NCI-H524 treated with DMSO at 0.1 percent for 48 hours (cell line): ENCODE measurements at places on chromosomes 13 and 19.

- no peak for DNase-seq
These were observed 70.1 kb downstream of the STK24 start for GRCh38 chr13:98506728-98507230.

- DNase-seq = no peak
These were observed 1.4 kb downstream of the BTBD2 start for GRCh38 chr19:2014131-2014571.

- no peak for DNase-seq
These were observed 445.3 kb downstream of the FOXO1 start for GRCh38 chr13:40221131-40221459.

- DNase-seq = no peak
These were observed 4.3 kb downstream of the ZGLP1 start for GRCh38 chr19:10305139-10305806.

DNA sequence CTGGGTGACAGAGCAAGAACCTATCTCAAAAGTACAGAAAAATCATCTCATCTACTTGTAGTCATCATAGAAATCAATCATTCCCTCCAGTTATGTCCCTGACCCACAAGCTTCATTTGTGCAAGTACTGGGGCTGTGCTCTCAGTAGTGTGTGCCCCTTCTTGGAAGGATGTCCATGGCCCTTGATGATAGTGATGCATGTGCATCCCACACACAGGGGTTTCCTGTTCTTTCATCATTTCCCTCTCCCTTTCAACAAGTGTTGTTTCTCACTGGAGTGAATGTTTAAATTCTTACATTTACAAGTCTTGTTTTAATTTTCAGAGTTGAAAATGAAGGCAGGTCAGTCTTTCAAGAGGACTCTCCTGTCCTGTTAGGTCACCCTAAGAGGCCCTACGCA is 1.5 kb downstream of the LGALS13 start:
- no peak for DNase-seq

DNA sequence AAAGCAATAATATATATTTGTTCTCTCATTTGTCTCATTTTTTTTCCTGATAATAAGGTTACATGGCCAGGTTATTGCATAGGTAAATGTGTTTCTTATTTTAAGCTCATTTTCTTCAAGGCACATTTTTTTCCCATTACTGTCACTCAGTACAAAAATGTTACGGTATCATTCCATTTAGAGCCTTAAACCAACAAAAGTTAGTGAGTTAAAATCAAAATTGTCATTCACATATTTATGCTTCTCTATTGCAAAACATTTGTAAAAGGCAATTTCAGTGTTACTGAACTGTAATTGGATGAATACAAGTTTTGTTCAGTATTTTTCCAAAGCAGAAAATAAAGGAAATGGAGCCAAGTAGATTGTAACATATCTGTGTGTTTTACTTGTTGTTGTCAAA is 117.6 kb upstream of the MAB21L1 start:
- DNase-seq = no peak

- DNase-seq = no peak
These were observed 23.2 kb downstream of the CARS2 start for GRCh38 chr13:110682746-110683145.

- DNase-seq = no peak
These were observed 1.3 kb downstream of the IZUMO1 start for GRCh38 chr19:48745208-48745995.

DNA sequence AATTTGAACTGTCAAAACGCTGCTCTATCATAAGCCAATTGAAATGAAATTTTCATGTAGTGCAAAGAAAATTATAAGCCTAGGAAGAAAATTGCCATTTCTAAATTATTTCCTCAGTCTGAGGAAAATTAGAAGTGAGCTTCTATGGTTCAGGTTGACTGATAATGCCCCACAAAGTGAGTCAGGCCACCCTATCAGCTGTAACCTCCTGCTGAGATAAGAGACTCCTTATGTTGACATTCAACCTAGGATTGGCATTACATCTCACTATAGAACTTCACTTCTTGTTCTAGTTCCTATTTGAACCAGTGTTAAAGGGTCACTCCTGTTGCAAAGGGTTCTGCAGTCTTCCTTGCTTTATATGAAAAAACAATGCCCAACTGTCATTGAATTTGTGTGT is 32.6 kb upstream of the RFC3 start:
- no peak for DNase-seq

DNA sequence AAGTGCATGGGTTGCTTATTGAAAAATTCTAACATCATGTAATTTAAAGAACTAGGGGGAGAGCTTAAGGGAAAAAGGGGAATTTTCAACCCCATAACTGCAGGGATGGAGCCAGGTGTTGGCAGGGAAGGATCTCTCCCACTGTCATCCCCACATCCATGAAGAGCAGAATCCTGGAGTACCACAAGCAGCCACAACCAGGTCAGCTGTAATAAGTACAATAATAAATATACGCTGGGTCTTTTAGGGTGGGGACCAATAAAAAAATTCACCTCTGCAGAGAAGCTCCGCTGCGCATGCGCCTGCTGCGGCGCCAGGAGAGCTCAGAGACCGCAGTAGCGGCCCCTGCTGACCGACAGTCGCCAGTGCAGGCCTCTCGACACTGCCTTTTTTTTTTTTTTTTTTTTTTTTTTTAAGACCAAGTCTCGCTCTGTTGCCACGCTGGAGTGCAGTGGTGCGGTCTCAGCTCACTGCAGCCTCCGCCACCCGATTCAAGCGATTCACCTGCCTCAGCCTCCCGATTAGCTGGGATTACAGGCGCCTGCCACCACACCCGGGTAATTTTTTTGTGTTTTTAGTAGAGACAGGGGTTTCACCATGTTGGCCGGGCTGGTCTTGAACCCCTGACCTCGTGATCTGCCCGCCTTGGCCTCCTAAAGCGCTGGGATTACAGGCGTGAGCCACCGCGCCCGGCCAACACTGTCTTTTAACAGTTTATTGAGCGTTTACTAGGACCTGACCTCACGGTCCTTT is 2.5 kb upstream of the EEF2 start:
- DNase-seq = peak; percentile 56

GRCh38 chr19:28710278-28710677 is 502.7 kb downstream of the UQCRFS1 start:
- DNase-seq = no peak

GRCh38 chr13:65999411-65999810 is 1230.7 kb downstream of the PCDH9 start:
- no peak for DNase-seq

GRCh38 chr13:66556306-66556705 is 673.8 kb downstream of the PCDH9 start:
- DNase-seq = no peak

- DNase-seq = no peak
These were observed 427.9 kb downstream of the ZNF536 start for GRCh38 chr19:30799865-30800755.

DNA sequence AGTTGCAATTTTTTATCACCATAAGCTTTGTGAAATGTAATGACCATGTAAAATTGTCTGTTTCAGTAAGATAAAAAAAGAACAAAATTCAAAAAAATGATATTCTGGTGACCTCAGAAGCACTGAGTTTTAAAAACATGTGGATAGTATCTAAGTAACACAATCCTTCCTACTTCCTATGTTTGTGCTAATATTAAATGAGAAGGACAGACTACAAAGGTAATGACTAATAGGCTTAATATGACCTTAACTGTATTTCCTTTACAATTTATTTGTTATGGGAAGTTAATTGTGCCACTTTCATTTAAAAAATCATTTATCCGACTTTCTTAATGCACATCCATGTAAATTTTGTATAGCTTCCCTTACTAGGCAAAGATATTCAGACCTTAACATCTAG is 1030.4 kb upstream of the ATXN8OS start:
- DNase-seq = no peak

GRCh38 chr19:39328046-39328705 is 7.5 kb upstream of the LRFN1 start:
- DNase-seq = peak; percentile 11

DNA sequence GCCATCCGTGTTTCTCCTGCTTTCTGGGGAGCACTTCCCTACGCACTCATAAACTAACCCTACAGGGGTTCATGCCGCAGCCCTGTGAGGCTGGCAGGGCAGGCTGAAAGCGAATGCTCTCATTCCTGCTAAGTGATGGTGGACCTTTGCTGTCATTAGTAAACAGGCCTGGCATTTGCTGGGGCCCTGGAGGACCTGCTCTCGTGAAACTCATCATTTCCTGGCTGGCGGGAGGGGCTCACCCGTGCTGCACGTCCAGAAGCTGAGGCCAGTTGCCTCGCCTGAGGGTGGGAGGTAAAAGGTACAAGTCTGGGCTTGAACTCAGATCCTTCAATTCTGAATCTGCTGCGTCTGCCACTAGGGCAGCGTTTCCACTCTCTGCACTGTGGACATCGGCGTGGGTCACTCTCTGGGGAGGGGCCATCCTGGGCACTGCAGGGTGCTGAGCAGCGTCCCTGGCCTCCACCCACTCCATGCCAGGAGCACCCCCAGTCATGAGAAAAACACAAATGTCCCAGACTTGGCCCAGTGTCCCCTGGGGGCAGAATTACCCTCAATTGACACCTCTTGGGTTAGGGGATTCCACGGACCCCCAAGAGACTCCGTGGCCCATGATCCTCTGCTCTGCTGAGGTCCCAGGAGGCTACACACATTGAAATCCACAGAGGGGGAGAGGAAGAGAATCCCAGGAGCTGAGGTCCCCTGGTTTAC is 7.0 kb downstream of the MOB3A start:
- no peak for DNase-seq

DNA sequence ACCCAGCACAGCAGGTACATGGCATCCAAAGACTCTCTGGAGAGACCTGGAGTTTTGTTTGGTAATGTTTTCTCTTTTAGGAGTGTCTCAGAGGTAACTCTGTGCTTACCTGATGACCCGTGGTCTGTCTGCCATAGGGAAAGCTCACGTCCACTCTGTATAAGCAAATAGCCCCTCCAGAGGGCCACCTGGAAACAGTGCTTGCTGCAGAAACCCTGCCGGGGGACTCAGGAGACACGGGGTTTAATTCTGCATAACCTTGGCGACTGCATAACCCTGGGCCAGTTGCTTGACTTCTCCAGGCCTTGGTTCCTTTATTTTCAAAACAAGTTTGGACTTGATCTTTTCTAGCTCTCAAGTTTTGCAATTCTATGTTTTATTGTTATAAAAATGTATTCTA is 187.2 kb upstream of the SOX1 start:
- DNase-seq = no peak

DNA sequence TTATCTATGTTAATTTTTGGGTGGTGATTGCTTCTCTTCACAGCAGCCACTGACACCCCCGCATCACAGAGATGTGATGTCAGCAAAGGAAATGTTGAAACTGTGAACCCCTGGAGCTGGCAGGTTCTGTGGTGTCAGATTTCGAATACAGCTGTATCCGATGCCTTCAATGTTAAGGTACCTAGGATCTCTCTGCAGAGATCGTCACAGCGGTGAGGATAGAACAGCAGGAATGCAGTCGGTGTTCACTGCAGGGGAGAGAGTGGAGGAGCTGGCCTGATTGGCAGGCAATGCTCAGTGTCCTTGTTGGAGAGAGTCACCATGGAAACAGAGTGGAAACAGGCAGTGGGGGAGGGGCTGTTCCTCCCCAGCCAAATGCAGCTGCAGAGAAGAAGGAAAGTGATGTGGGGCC is 79.5 kb upstream of the ZNF835 start:
- DNase-seq = no peak

DNA sequence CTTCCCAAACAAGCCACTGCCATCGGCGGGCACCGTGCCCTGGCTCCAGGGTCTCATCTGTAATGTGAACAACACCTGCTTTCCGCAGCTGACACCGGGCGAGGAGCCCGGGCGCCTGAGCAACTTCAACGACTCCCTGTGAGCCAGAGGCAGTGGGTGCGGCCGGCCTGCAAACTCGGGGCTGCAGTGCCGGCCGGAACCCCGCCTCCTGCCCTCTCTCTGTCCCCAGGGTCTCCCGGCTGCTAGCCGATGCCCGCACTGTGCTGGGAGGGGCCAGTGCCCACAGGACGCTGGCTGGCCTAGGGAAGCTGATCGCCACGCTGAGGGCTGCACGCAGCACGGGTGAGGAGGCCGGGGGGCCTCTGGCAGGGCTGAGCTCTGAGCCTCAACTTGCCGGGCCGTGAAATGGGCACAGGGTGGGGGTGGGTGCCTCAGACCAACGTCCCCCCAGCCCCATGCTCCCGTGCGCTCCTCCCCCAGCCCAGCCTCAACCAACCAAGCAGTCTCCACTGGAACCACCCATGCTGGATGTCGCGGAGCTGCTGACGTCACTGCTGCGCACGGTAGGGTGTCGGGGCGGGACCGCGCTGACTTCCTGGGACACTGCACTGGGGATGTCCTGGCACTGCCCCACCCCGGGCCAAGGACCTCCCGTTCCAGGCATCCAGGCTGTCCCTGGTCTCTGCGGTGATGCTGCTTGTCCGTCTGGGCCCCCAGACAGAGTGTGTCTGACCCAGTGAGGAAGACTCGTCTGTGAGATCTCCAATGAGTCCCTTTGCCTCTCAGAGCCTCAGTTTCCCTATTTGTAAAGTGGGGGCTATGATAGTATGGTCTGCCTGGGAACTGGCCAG is 2.2 kb downstream of the ABCA7 start:
- no peak for DNase-seq

DNA sequence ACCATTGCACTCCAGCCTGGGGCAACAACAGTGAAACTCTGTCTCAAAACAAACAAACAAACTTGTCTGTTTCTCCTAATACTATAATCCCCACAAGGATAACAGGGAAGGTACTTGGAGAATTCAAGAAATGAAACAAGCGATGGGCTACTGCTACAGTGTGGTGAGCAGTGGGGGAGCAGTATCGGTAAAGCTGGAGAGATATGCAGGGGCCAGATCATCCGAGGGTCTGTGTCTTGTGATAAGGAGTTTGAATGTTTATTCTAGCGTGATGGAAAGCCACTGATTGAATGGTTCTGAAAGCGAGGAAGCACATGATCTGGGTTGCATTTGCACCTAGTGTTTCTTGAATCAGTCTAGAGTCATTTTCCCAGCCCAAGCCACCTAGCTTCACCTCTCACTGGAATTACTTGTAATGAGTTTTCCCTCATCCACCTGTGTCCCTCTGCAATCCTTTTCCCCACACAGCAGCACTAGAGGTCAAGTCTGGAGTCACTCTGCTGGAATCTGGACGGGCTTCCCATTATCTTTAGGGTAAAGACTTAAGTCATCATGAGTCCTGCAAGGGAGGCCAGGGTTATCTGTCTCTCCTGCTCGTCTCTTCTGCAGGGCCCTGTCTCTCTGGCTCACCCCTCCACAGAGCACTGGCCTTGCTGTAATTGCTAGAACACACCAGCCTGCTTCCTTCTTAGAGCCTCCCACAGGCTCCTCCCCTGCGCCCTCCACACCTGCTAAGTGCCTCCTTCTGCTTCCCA is 162.3 kb downstream of the KLF5 start:
- DNase-seq = no peak

GRCh38 chr13:95704510-95704909 is 27.6 kb downstream of the DNAJC3 start:
- no peak for DNase-seq
